Activated CD8-positive, alpha-beta T cell treated with anti-CD3 and anti-CD28 coated beads for 36 hours (primary cell): ENCODE measurements at places on chromosomes 12 and 14. TPM values are rescaled to one million over a fixed set of nuclear protein-coding genes. Genes with fewer than 3 reads are reported as not detected.

MYF6 gene
- not detected for total RNA-seq

PIWIL1 gene
- not detected for total RNA-seq

IRAK4 gene
- total RNA-seq: 24.0 TPM

ADAM20 gene
- 0.45 TPM for total RNA-seq

PRKD1 gene
- not detected for total RNA-seq

FOXN4 gene
- total RNA-seq: not detected

HVCN1 gene
- 24.2 TPM for total RNA-seq
